ENCODE measurements at places on chromosomes 1 and 21.

DNA sequence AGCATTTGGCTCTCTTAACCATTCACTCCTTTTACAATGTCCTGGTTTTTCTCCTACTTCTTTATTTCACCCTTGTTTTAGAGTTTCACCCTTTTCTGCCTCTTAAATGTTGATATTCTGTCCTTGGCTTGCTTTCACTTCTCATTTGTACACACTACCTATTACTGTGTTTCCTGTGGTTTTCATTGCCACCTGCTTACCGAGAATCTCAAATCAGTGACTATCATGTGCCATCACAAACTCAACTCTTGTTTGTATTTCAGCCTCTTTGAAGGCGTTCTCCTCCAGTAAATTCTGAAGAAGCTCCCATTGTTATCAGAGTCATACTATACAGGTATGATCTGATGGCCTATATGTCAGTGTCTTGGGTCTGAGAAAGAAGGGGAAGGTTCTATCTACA lies 65.7 kb downstream of the NPHS2 start:
- no peak for DNase-seq

DNA sequence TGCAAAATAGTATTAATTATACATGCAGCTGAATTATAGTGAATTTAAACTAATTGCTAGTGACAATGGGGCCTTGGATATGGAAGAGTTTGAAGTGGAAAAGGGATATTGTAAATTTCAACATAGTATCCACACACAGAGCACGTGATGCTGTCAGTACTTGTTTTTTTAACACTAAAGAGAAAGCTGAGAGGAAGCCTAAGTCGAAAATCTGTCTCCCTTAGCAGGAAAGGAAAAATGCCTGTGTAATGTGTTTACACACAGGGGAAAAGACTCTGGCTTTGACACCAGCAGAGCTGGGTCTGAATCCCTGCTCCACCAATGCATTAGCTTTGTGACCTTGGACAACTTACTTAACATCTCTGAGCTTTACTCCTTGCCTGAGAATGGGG lies 42.6 kb downstream of the PCSK9 start:
- DNase-seq: no peak

GRCh38 chr1:233045588-233045987 lies 95.2 kb downstream of the NTPCR start:
- no peak for DNase-seq

DNA sequence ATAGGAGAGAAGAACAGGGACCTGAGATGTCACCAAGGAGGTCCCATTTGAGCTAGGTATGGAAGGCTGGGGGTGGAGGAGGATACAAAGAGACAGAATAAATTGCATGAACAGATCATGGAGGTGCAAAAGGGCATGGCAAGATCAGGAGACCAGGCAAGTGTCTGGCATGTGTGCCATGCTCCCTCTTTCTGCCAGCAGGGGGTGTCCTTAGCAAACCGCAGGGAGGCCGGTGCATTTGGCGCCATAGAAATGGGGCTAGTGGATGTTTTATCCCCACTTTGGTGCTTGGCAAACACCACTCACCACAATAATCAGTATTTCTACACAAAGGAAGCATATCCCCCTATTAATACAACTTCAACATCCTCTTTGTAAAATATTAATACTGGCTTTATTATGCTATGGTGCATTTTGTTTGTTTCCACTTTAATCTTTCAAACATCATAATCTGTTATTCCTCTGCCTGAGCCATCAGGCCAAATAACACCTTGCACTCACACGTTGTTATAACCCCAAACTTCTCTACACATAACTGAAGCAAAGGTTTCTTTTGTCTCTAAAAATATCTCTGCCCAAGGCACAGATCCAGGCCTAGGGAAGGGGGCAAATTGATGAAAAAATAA lies 25.9 kb downstream of the S100A6 start:
- DNase-seq: peak; percentile 78

DNA sequence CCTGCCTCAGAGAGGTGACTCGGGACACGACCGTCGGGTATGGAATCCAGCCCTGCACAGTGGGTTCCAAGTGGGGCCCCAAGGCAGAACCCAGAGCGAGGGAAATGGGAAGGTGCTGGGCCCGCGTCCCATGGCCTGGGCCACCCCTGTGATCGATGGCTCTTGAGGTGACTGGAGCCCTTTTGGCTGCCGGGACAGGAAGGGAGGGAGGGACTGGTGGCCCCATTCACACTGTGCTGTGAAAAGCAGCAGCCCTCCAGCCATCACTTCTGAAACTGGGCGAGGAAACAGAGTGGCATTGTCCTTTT lies 110.4 kb upstream of the IFFO2 start:
- no peak for DNase-seq

GRCh38 chr1:6703016-6703415 lies 1.4 kb upstream of the DNAJC11 start:
- no peak for DNase-seq

- DNase-seq: no peak
Observed at GRCh38 chr1:197150336-197151005, 4.0 kb upstream of the ASPM start.

- peak; percentile 73 for DNase-seq
Observed at GRCh38 chr1:165369255-165369848, 12.8 kb upstream of the LMX1A start.

DNA sequence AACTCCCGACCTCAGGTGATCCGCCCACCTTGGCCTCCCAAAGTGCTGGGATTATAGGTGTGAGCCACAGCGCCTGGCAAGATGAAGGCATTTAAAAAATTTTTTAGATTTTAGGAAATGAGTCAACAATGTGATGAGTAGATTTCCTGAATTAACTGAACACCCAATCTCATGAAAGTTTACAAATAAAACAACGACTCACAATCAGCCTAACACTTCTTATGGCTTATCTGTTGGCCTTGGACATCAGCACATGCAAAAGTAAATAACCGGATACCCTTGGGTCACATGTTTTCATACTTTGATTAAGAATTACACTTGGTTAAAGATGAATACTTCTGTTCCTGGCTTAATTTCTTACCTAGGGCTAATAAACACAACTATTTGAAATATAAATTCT lies 3.0 kb downstream of the GNG12 start:
- no peak for DNase-seq

GRCh38 chr1:81144240-81144825 lies 656.4 kb upstream of the ADGRL2 start:
- no peak for DNase-seq

DNA sequence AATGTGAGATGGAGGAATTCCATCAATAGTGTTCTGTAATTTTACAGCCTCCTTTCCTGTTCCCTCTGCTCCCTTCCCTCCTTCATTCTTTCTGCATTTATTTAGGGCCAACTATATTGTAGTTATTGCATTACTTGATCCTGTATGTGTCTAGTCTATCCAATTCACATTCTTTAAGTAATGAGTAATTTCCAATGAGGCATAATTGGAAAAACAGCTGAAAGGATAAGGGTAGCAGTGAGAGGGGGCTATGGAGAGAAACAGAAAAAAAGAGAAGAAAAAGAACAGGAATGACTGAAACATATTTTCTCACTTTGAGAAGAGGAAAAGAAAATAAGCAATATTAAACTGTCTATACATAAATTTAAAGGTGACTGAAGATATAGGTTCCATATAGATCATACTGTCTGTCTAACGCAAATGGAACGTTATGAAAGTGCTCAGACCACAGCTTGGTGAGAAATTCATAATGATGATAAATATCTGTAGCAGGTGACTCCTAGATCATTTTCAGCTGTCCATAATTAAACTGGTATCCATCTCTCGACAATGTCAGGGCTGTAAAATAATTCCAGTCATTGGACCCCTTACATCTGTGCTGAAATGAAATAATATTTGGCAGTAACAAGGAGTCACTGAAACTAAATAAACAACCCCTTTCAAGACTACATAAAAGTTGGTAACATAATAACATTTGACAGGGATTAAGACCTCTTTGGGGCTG lies 61.8 kb downstream of the SPAG17 start:
- DNase-seq: no peak

- no peak for DNase-seq
Observed at GRCh38 chr21:31351960-31352359, 7.9 kb upstream of the TIAM1 start.

GRCh38 chr1:206925106-206925736 lies 3.5 kb upstream of the FCMR start:
- no peak for DNase-seq

GRCh38 chr1:187853505-187853904 lies 1024.8 kb downstream of the PLA2G4A start:
- no peak for DNase-seq

- DNase-seq: no peak
Observed at GRCh38 chr1:114467491-114467890, 43.5 kb downstream of the TRIM33 start.

GRCh38 chr1:44425341-44426082 lies 20.5 kb downstream of the RNF220 start:
- no peak for DNase-seq

DNA sequence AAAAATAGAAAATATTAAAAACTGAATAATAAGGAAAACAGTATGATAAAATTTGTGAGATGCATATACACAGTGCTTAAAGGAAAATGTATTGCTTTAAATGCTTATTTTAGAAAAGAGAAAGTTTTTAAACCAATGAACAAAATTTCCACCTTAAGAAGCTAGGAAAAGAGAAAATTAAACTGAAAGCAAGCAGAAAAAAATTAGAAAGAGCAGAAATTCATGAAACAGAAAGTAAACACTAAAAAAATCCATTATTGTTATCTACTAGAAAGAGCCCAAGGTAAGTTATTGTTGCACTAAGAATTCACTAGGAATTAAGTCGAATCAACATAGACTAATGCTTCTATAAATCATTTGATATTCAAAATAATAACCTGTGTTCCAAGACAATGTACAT lies 67.7 kb downstream of the PIK3R3 start:
- no peak for DNase-seq

GRCh38 chr1:76494807-76495206 lies 372.5 kb upstream of the ST6GALNAC5 start:
- no peak for DNase-seq

DNA sequence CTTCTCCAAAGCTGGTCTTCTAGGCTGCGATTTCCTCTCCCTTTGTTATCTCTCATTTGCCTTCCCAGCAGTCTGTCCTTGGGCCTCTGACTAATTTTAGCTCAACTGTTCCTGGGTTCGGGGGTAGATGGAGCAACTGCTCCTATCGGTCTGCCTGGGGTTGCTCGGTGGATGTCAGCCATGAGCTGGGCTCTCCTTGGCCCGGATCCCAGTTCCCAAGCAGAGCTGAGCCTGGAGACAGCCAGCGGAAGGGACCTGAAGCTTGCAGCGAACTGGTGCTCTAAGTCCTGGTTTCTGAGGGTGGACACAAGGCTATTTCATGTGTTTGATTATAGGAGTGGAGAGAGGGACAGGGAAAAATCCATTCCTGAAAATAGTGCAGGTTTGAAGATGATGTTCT lies 423.0 kb downstream of the RPS6KC1 start:
- no peak for DNase-seq

DNA sequence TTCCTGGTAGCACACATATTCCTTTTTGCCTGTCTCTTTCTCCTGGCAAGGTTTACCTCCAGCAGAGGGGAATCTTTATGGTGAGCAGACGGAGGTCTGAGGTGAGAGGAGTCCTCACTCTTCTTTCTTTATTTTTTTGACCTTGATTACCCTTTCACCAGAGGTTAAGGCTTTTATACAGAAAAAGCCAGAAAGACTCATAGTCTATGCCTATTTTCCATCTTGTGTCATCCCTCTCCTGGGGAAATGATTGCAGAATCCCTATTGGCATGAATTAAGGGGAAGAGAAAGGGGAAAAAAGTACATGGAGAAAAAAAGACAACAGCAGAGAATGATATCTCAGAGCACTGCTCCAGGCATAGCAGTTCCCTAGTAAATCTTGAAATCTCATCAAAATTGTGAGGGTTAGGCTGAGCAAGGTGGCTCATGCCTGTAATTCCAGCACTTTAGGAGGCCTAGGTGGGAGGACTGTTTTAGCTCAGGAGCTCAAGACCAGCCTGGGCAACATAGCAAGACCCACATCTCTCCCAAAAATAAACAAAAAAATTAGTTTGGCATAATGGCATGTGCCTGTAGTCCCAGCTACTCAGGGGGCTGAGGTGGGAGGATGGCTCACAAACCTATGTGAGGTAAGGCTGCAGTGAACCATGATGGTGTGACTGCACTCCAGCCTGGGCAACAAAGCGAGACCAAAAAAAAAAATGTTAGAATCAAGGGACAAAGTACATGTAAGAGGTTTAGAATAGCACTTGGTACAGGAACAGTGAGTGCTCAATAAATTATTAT lies 1.2 kb upstream of the XPR1 start:
- no peak for DNase-seq

GRCh38 chr1:239025223-239025622 lies 361.1 kb upstream of the CHRM3 start:
- DNase-seq: no peak

DNA sequence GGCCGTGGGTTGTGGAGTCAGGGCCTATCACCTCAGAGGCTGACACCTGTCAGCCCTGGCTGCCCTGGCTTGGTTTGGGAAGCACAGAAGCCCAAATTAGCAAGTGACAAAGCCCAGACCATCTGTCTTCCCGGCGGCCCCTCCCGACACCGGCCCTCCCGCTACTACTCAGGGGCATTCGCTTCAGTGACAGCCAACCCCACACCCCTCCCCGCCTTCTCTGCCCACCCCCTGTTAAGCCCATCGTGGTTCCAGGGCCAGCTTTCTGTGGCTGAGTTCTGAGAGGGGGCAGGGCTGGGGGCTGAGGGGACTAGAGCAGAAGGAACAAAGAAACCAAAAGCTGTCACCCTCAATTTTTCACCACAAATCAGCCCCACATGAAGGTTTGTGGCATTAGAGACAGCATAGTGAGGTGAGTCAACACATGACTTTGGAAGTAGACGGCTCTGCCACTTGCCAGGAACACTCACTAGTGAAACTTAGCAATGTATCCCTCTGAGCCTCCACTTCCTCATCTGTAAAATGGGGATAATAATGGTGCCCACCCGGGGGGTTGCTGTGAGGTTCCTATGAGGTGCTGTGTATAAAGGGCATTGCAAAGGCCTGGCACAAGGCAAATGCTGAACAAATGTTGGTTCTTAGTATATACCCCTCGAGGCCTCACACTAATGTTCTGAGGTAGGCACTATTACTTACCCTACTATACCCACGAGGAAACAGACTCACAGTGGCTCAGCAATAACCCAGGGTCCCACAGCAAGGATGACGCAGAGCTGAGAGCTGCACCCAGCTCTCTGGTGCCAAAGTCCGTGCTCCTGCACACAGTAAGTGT lies 5.2 kb upstream of the TNNI1 start:
- DNase-seq: no peak

DNA sequence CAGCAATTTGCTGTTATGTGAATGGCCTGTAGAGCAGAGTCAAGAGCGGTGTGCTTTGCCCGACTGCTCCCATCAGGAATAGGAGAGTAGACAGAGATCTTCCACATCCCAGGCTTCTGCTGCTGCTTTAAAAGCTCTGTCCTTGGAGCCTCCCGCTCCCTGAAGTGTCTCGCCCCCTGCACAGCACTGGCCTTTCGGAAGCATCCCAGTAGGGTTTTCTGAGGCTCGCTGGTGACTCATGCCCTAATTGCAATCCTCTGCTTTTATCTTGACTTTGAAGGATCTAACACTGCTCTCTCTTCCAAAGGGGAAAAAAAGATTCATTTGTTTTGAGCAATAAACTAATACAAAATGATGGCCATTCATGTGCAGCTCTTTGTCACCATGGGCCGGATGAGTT lies 13.3 kb upstream of the CD101 start:
- DNase-seq: no peak

GRCh38 chr1:45883658-45884057 lies 80.2 kb downstream of the MAST2 start:
- no peak for DNase-seq

- no peak for DNase-seq
Observed at GRCh38 chr1:104459886-104460285, 710.2 kb downstream of the AMY1C start.

GRCh38 chr1:75341537-75341936 lies 207.3 kb downstream of the LHX8 start:
- DNase-seq: no peak
